ENCODE measurements at places on chromosomes 6 and 20. TPM values are rescaled to one million over a fixed set of nuclear protein-coding genes. Genes with fewer than 3 reads are reported as not detected.

DNA sequence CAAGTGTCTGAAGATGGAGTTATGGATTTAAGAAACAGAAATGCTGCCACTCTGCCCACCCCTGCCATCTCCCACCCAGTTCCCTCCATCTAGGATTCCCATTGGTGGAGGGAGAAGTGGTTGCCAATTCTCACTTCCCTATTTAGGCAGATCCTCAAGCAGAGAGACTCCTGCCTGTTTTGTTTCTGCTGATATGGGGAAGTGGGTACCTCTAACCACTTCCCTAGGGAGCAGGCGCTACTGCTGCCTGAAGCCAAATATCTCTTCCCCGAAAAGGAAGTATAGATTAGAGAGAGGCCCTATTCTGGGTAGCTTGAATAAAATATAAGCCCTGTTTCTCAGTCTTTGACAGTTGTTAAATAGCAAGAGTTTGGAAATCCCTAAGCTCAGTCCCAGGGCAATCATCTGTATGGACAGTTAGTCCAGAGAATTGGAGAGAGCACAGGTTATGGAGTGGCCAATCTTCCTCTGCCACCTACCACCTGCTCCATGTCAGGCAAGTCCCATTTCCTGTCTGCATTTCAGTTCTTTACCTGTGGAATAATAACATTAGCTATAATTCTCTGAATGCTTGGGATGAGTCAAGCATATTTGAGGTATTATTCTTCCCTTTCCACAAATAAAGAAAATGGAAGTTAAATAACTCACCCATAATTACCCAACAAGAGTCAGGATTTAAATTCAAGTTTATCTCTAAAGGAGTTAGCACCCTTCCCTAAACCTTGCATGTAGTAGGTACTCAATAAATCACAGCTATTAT, 2.6 kb upstream of the ADGB start:
- no peak for DNase-seq

MMP24 gene
- total RNA-seq: 76.1 TPM

DNA sequence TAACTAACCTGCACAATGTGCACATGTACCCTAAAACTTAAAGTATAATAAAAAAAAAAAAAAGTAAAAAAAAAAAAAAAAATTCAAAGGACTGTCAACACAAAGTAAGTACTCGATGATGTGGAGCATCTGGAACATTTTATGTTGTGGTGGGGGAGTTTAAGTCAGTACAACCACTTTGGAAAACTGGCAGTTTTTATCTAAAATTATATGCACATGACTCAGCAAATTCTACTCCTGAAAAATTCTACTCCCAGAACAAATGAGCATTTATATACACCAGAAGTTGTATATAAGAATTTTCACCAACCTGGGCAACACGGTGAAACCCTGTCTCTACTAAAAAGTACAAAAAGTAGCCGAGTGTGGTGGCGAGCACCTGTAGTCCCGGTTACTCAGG, 36.9 kb upstream of the CCDC28A start:
- DNase-seq: no peak

DNA sequence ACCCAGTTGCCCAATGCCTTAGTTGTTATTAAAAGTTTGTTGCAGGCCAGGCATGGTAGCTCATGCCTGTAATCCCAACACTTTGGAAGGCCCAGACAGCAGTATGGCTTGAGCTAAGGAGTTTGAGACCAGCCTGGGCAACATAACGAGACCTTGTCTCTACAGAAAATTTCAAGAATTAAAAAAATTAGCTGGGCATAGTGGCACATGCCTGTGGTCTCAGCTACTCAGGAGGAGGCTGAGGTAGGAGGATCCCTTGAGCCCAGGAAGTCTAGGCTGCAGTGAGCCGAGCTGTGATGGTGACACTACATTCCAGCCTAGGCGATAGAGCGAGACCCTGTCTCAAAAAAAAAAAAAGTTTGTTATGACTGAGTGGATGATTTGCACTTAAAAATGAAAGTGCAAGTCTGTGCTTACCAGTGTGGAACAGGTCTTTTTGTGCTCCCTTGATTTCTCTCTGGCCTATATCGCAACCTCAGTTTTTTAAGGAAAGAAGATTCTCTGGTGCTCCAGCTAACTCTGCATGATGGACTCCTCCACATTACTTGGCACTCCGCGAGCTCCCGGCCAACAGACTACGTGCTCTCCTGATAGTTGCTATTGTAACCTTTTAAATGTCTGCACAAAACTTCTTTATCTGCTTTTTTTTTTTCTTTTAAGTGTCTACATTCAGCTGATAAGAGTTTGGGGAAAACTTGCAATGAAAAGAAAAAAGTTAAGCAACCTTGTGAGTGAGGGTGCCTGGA, 22.1 kb downstream of the ZKSCAN3 start:
- DNase-seq: no peak

EDN3 gene
- total RNA-seq: 1.7 TPM

GRCh38 chr6:138063726-138064125, 43.5 kb downstream of the PERP start:
- DNase-seq: no peak

SIRPD gene
- not detected for total RNA-seq

- DNase-seq: no peak
Measured at GRCh38 chr6:49553384-49553783, 2.9 kb downstream of the C6orf141 start.

MYL9 gene
- total RNA-seq: 0.78 TPM

- no peak for DNase-seq
Measured at GRCh38 chr6:7865781-7866180, 44.8 kb downstream of the TXNDC5 start.

FAM162B gene
- 2.8 TPM for total RNA-seq

CLPSL2 gene
- total RNA-seq: not detected

GRCh38 chr20:49561256-49561655, 6.7 kb downstream of the PTGIS start:
- DNase-seq: no peak

All from occipital lobe (tissue), 3 donors.